Transverse colon (tissue), 4 donors: ENCODE measurements at places on chromosomes 5 and 9.

DNA sequence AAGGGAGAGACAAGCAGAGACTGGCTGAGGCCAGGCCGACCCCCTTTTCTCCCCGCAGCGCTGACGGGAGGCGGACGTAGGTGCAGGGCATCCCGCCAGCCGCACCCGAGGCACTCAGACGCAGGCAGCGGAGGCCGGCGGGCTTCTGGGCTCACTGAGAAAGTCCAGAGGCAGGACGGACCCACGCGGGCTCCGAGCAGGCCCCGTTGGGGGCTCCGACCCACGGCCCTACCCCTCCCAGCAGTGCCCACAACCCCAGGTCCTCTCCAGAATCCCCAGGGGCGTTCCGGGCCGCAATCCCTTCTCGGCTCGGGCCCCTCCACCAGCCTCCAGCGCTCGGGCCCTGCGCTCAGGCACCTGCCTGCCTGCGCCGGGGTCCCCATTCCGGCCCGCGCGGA is 543 bp downstream of the MTMR12 start:
- peak; percentile 80 for DNase-seq

DNA sequence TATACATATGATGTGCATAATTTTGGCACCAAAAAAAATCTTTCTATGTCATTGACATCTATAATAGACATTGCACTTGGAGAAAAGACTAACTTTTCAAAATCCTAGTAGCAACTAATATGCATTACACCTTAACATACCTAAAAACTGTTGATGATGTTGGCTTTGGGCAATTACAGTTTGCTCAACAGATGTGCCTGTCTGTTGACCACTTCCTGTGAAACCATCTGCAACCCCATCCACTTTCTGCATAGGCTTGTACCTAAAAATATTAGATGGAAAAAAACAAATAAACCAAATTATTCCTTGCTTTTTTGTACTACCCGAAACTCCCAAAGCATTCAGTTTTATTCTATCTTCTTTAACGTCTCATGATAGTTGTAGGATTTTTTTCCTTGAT is 248.6 kb downstream of the RFX3 start:
- no peak for DNase-seq

- no peak for DNase-seq
These were observed 94.0 kb upstream of the RAPGEF1 start for GRCh38 chr9:131833906-131834305.

- DNase-seq, result no peak
These were observed 9.2 kb downstream of the EEIG1 start for GRCh38 chr9:127971357-127972235.

DNA sequence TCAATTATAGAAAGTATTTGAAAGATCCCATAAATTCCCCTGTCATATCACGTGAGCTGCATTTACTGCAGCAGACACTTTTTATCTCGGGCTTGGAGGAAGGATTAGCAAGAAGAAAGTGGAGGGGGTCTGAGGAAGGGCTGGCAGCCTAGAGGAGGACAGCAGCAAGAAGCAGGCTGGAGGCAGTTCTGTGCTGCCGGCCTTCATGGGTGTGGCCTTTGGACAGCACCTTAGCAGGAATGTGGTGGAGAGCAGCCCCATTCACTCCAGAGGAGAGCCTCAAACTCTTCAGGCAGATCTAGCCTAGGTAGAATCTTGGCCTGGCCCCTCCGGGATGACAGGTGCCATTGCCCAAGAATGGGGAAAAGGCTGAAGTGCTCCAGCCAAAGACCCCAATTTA is 89.8 kb upstream of the GABRP start:
- no peak for DNase-seq

DNA sequence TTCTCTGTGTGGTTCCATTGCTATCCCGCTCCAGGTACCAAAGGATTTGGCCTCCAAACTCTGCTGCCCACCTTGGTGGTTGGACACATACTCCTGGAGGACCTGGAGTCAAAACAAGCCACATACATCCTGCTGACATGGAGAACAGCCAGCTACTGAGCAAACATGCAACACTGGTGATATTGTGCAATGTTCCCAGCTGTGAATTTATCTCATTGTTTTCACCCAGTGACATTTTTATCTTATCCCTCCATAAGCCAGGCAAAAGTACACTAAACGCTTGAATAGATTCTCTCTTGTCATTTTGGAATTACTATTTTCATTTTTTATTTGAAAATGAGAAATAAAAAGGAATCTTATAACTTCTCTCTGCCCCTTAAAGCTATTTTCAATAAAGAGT is 11.1 kb upstream of the CTSL start:
- DNase-seq, result peak; percentile 28

- DNase-seq, result no peak
These were observed 123.3 kb upstream of the ERCC6L2 start for GRCh38 chr9:95752129-95752731.

DNA sequence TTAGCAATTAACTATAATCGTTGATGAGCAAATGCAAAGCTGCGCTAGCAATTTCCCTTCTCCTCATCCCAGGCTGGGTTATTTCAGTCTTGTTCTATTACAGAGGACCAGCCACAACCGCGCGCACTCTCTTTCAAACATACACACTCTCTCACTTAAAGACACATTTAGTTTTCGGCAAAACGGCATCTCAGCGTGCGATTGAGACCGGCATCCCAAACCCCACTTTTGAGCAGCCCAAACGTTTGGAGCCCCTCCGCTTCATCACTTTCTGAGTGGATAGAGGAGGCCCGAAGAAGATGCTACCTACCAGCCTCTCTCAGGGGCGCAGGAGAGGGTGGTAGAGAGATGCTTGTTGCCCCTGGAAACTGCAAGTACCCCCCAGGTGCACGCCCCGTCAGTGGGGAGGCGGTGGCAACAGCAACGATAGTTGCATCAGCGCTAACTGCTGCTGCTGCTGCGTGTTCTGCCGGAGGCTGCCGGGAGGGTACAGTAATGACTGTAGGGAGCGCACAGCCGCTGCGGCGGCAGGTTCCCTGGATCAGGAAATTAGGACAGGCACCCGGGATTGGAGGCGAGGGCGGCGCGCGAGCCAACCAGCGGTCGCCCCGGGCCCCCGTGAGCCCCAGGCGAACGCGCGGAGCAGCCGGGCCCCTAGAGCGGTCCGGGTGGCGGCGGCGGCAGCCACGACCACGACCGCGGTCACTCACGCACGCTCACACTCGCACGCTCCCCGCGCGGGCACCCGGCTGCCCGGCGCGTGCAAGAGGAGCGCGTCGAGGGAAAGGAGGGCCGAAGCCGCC is 467 bp upstream of the VLDLR start:
- peak; percentile 76 for DNase-seq

DNA sequence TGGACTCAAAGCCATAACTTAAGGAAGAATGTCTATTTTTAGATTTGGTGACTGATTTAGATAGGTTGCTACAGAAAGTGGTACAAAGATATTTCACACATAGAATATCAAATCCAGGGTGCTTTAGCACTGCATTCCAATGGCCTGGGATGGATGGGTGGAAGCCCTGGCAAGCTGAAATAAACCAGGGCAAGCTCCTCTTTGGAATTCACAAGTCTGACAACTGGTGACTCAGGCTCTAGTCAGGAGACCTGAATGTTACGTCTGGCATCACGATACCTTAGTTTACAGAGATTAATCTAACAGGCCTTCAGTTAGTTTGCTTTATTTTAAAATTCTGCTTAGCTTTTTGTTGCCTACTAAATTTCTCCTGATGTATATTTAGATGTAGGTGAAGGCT is 144.0 kb downstream of the TMC1 start:
- DNase-seq, result no peak
